Muscle of leg (tissue), 16 donors: ENCODE measurements at places on chromosomes 7 and 10. TPM values are rescaled to one million over a fixed set of nuclear protein-coding genes. Genes with fewer than 3 reads are reported as not detected.

DNA sequence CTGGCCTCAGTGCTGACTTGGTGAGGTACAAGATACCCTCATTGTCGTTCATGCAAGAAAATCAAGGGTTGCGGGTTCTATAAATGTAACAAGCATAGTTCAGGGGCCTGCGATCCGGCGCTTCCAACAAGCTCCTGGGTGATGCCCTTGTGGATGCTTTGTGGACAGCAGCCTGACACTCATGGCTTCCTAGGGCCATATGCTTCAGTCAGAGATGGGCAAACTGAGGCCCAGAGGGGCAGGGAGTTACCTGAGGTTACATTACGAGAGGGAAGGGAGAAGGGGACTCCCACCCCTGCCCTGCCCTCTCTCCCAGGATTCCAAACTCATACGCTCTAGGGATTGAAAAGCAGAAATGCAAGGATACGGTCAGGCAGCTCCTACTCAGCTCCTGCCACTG is 296.3 kb upstream of the ZMIZ1 start:
- DNase-seq: no peak

Gene DMBT1
- polyA plus RNA-seq: 0.75 TPM

Gene FAM131B
- polyA plus RNA-seq: 2.0 TPM

Gene TSPAN12
- 57.1 TPM for polyA plus RNA-seq

Gene PRSS37
- polyA plus RNA-seq: not detected

GRCh38 chr10:105807935-105808587 is 1167.0 kb downstream of the SORCS3 start:
- DNase-seq: no peak

Gene IFIT2
- polyA plus RNA-seq: 9.0 TPM

DNA sequence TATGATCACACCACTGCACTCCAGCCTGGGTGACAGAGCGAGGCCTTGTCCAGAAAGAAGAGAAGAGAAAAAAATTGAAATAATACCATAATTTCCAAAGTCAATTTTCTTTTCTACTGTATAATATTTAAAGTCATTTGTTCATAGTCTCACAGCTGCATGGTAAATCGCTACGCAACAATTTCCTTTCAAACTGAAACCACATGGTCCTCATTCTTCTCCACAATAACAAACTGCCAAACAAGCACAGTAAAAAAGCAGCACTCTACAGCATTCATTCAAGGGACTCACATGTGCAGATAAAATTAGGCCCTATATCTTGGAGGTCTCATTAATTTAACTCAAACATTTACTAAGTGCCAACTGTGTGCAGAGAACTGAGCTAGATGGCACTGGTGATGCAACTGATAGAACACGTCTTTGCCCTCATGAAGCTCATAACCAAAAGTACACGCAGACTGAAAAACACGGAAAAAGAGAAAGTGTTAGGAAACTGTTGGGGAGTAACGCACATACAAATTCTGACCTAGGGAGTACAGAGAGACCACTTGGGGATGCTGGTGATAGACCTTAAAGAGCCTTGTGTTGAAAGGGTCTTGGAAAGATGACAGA is 68.4 kb upstream of the SRRM3 start:
- DNase-seq: peak; percentile 25

Gene TNS3
- 27.1 TPM for polyA plus RNA-seq

Gene TRPV5
- not detected for polyA plus RNA-seq

DNA sequence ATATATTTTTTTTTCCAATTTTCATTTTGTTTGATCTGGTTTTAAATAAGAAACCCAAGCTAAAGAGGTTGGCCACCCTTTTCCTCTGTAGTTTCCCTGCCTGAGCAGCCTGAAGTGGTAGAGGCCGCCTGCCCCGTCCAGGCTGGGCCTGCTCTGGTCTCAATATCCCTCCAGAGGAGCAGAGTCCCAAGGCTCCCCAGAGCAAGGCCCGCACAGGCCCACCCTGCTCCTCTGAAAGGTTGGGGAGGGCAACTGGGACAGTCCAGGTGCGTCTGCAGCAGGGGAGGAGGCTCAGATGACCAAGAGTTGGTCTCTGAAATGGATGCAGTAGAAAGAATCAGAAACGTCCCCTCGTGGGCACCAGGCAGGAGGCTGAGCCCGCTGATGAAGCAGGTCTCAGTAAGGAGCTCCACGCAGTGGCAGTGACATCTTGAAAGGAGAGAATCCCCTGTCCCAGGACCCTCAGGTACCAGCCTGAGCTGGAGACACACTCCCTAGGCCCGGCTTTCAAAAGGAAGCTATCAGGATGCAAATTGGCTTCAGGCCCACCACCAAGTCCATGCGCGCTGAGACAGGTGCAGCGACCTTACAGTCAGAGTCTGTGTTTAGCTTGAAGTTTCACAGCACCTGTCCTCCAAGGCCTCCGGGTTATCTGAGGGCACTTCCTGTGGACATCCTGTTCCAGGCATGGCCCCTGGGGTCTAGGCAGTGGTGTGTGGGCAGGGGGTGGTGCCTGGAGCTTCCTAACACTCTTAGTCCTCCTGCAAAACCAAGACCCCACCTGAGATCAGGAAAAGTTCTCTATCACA is 37.7 kb downstream of the EN2 start:
- peak; percentile 23 for DNase-seq

GRCh38 chr10:74867351-74867750 is 41.0 kb downstream of the KAT6B start:
- no peak for DNase-seq
